ENCODE measurements at places on chromosomes 6 and 20.

GRCh38 chr6:11231564-11232192 is 790 bp downstream of the NEDD9 start:
- peak; percentile 85 for DNase-seq

DNA sequence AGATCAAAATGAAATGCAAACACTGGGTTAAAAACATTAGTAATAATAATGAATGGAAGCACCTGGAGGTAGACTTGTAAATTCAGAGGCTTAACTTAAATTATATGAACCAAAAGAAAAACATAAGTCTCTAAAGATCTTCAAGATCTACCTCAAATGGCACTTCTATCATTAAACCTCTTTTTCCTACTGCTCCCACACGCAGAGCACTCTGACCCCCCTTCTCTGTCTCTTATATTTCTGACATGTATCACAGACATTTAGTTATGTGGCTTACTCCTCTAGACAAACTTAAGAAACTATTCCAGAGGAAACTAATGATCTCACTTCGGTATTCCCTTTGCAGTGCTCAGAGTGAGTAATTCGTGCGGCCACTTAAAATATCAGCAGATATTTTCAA is 1.1 kb downstream of the TBC1D32 start:
- no peak for DNase-seq

GRCh38 chr6:14974792-14975470 is 270.9 kb upstream of the JARID2 start:
- DNase-seq = no peak

- DNase-seq = peak; percentile 94
Observed at GRCh38 chr6:35391240-35391968, 49.0 kb downstream of the PPARD start.

- DNase-seq = no peak
Observed at GRCh38 chr6:139431602-139431956, 57.1 kb upstream of the CITED2 start.

GRCh38 chr6:132768051-132768517 is 10.4 kb upstream of the VNN2 start:
- DNase-seq = peak; percentile 13

- DNase-seq = no peak
Observed at GRCh38 chr6:28785962-28786679, 137.7 kb downstream of the TRIM27 start.

- no peak for DNase-seq
Observed at GRCh38 chr6:113631666-113632065, 225.5 kb upstream of the MARCKS start.

GRCh38 chr6:158367816-158368215 is 55.6 kb downstream of the TULP4 start:
- DNase-seq = peak; percentile 21

DNA sequence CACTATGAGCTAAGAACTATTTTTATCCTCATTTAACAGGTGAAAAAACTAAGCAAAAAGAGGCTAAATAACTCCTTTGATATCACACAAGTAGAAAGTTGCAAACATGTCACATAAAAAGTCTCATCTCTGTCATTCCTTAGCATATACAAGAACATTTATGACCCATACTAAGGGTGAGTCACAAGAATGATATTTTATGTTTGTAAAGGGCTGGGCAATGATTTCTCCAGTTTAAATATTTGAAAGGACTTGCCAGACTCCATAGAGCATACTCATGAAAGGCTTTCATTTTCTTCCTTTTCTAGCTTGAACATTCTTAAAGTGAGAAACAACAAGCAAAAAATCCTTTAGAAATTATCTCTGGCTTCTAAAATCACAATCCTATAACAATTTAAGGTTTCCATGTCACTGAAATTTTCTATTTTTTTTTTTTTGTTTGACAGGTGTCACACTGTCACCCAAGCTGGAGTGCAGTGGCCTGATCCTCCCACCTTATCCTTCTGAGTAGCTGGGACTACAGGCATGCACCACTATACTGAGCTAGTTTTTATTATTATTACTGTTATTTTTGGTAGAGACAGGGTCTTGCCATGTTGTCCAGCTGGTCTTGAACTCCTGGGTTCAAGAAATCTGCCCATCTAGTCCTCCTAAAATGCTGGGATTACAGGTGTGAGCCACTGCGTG is 338.0 kb upstream of the KHDRBS2 start:
- DNase-seq = no peak

- DNase-seq = no peak
Observed at GRCh38 chr20:44358776-44359175, 3.3 kb downstream of the HNF4A start.

GRCh38 chr6:168212362-168212761 is 107.2 kb downstream of the DACT2 start:
- no peak for DNase-seq

DNA sequence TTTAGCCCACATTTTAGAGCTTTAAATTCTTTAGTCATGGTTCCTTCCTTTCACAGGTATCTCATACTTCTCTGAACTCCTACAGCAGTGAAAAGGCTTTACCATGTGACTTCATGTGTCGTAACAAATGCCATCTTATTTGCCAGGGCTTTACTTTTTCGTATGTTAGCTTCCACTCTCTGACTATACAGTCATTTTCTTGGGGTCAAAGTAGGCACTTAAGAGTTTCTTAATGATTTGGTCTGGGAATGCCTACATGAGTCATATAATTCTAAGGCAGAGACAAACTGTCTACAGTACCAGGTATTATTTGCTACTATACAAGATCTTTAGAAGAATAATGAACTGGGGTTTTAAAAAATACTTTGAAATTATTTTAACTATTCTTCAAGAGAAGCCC is 15.0 kb downstream of the RAB23 start:
- DNase-seq = peak; percentile 65
